ENCODE measurements at places on chromosomes 7 and 10.

DNA sequence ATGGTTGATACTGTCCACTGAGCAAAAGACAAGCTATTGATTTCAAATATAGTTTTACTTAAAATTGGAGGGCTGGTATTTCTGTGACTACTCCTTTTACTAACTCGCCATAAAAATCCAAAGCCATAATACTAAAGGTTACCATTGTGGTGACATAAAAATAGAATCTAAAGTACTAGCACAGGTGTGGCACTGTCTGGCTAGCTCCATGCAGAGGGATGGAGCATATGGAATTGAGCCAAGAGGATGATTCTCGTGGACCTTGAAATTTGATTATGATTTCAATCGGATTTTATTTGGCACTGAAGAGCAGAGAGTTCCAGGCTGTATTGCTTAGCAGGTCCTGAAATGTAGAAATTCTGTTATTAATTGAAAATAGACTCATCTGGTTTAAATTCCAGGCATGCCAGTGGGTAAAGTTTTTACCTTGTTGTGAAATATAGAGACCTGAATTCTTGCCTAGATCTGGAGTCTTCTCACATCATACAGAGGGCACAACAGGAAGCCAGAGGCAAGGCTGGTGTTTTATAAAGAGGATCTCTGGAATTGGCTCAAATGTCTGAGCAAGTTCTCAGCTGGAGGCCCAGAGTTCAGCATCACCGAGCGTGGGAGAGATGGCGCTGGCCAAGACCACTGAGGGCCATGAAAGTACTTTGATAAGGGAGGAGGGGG, 29.9 kb upstream of the DLD start:
- no peak for DNase-seq

GRCh38 chr7:77184990-77185389, 14.6 kb downstream of the FGL2 start:
- DNase-seq: no peak

DNA sequence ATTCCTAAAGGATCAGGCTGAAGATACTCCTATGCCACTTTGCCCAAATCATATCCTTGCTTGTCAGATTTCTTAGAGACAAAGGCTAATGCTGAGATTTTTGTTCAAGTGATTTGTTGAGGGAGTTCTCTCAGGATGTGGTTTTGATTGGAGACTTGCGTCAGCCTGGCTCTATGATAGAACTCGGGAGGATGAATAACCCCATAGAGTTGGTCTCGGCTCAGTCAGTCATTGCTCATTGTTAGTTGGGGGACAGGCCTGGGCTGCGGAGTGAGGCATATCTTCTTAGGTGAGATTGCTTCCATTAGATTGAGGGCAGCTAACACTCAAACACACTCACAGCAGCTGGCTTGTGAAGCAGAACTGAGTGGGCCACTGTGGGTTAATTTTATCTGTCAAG, 203.4 kb downstream of the KIF20B start:
- DNase-seq: no peak

DNA sequence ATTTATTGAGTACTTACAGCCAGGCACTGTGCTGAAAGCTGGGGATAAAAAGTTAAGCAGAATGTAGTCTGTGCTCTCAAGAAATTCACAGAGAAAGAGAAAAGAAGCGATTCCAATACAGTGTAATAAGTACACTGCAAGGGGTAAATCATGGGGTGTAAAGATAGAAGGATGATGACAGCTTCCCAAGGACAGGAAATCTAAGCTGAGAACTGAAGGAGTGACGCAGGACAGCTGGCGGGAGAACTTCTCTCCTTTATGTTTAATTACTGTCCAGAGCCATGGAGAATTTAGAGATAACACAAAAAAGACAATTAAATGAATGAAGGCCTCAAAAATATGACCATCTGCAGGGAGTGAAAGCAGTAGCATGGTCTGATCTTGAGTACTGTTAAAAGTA, 34.8 kb downstream of the C7orf33 start:
- no peak for DNase-seq

- DNase-seq: no peak
These were observed 75.8 kb upstream of the ETV1 start for GRCh38 chr7:14065286-14065685.

GRCh38 chr10:114697061-114697598, 39.1 kb upstream of the ABLIM1 start:
- no peak for DNase-seq

- no peak for DNase-seq
These were observed 11.2 kb downstream of the TRA2A start for GRCh38 chr7:23520582-23520981.

Data from ecto neural progenitor cell (in vitro differentiated cells).